ENCODE measurements at places on chromosomes 4 and X.

GRCh38 chr4:39446842-39447573 lies 11.7 kb downstream of the RPL9 start:
- peak; percentile 43 for DNase-seq

DNA sequence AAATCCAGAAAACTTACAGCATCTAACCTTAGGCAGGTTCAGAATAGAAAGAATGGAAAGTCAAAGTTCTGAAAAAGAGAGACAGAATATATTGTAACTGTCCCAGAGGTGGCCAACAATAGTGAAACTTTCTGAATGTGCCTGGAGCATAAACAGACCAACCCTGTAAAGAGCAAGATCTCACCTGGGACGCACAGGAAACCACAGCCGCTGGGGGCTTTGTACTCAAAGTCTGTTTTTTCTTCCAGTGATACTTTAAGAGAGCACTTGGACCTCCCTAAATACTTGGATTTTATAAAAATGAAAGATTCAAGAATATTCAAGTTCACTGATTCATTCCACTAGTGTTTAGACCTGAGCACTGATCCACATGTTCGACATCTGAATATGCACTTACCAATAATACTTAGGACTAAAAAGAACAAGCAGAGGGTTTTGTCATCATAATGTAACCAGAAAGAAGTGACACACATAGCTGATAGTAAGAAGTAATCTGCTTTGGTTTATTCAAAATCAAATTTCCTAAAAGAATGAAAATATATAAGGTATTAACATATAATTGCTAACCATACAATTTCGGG lies 35.3 kb downstream of the ARAP2 start:
- DNase-seq, result no peak

GRCh38 chrX:106948641-106949040 lies 28.4 kb downstream of the CLDN2 start:
- DNase-seq, result no peak

- DNase-seq, result no peak
Measured at GRCh38 chr4:182278729-182279128, 35.5 kb downstream of the TENM3 start.

DNA sequence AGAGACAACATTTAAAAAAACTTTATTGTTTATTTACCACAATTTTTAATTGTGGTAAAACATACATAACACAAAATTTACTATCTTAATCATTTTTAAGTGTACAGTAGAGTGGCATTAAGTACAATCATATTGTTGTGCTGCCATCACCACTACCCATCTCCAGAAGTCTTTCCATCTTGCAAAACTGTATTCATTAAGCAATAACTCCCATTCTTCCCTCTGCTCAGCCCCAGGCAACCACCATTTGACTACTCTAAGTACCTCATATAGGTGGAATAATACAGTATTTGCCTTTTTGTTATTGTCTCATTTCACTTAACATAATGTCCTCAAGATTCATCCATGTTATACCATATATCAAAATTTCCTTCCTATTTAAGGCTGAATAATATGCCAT lies 12.8 kb upstream of the FAM47E start:
- no peak for DNase-seq

- DNase-seq, result no peak
Measured at GRCh38 chr4:6918338-6918737, 8.7 kb downstream of the TBC1D14 start.

DNA sequence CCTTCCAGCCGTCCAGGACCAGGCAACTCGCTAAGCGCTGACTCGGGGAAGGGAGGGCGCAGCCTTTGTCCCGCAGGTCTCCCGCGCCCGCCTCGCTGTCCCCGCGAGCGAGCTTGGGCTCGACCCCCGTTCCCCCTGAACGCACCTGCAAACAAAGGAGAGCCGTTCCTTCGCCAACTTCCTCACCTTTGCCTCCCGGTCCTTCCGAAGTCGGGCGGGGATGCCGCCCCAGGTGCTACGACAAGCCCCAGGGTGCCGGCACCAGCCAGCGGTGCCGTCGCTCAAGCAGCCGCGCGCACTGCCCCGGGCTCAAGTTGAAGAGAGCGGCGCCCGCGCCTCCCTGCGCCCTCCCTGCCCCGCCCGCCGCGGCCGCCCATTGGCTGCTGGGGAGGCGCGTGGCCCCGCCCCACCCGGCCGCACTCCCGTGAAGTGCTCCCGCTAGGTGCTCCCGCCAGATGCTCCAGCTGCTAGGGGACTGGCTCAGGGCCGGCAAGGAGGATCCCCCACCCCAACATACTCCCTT lies 107.1 kb downstream of the NSUN7 start:
- peak; percentile 50 for DNase-seq
